Activated naive CD4-positive, alpha-beta T cell treated with anti-CD3 and anti-CD28 coated beads, Interleukin-2, amount 50 U/mL, for 16 hours (primary cell): ENCODE measurements at places on chromosomes 12 and 14.

- DNase-seq, result no peak
These were observed 38.4 kb upstream of the CCT2 start for GRCh38 chr12:69546693-69547438.

DNA sequence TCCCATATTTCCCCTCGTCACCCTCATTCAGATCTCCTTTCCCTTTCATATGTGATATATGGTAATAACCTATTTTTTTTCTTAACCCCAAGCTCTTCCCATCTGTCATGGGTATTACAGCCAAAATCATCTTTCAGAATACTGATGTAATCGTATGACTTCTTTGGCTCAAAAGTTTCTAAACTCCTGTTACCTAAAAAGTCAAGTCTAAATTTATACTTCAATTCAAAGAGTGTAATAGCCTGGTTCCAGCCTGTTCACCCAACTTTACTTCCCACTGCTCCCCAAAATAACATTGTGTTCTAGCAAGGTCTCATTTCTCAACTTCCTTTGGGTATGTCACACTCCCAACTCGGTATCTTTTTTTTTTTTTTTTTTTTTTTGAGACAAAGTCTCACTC, 48.5 kb downstream of the TBK1 start:
- DNase-seq, result no peak

DNA sequence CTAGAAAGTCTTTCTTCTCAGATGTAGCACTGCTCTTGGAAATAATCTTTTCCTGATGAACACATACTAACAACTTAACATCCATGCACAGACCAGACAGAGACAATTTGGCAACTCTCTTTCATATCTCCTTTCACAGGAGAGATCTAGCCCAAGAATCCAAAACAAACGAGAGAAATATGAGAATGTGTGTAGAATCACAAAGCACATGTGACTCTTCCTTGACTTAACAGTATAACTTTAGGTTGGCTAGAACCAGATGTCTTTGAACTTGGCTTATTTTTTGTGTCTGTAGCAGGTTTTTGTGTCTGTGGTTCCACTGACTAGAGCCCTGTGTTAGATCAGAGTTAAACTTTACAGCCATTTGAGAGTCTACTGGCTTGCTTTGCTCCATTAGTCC, 114.2 kb downstream of the STXBP6 start:
- DNase-seq, result no peak

DNA sequence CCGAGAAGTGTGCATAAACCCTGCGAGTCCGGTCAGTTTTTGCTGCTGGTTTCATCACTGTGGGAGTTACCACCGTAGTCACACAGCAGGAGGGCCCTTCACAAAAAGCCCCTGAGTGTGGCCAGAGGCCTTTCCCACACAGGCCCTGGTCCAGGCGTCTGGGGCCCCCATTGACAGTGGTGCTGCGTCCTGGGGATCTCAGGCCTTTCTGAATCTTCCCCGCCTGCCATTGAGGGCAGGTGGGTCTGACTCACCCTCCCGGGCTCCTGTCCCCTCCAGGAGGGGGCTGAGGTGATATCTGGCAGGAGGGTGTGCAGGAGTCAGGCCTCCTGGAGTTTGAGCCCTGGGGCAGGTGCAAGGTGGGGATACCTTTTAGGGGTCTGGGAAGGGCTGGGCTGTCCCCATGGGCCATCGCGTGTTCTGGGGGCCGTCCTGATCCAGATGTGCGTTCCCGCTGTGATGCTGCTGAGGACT, 358.5 kb downstream of the TMEM121 start:
- DNase-seq, result peak; percentile 3

DNA sequence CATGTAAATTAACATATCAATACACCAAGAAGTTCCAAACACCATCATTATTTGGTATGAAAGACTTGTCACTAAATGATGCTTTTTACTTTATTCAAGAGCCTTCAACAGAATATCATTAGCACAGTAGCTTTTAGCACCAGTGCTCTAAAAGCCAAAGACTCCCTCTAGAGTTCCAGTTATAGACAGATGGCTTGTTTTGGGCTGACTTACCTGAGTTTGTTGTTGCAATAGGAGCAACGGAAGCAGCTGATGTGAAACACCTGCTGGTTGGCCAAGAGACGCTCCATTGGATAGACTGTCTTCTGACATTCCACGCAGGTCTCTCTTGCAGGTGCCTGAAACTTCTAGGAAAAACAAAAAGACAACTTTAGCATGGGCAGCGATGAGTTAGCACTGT, 14.5 kb upstream of the CERS5 start:
- DNase-seq, result no peak

DNA sequence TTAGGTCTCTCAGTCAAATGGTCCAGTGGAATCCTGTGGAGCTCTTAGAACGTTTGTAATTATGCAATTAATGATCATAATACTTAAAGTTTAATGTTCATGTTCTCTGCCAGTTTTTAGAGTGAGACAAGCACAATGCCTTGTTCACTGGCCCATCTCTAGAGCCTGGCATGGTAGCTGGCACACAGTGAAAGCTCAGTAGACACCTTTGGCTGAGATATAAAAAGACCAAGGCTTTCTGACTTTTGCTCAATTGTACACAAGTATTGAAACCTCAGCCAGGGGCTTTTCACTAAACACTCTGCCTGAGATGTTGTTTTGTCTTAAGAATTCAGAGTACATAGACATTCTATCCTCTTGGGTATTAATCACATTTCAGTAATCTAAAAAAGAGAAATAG, 241.8 kb upstream of the ATP2B1 start:
- DNase-seq, result no peak

DNA sequence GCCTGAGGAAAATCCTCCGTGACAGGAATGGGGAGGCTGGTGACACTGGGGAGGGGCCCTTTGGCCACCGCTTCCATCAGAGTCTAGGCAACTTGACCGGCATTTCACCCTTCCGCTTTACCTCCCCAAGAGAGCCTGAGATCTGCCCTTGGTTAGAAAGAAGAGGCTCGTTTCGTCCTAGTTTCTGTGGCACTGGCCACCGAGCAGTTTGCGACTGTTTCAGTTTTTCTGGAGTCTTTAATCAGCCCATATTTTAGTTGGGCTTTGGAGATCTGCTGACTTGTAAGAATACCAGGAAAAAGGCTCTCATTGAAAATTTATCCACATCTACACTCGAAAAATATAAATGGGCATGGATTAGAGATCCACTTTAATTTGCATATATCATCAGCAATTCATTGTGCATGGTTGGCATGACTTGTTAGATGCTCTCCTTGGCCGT, 414 bp upstream of the ANKS1B start:
- no peak for DNase-seq
